Stimulated activated CD4-positive, alpha-beta T cell treated with anti-CD3 and anti-CD28 coated beads, Interleukin-12 subunit alpha, Interleukin-12 subunit beta, amount 100 ng/mL, for 24 hours (primary cell): ENCODE measurements at places on chromosomes 12 and 14.

GRCh38 chr12:25417071-25417470 is 136.0 kb downstream of the LMNTD1 start:
- no peak for DNase-seq

DNA sequence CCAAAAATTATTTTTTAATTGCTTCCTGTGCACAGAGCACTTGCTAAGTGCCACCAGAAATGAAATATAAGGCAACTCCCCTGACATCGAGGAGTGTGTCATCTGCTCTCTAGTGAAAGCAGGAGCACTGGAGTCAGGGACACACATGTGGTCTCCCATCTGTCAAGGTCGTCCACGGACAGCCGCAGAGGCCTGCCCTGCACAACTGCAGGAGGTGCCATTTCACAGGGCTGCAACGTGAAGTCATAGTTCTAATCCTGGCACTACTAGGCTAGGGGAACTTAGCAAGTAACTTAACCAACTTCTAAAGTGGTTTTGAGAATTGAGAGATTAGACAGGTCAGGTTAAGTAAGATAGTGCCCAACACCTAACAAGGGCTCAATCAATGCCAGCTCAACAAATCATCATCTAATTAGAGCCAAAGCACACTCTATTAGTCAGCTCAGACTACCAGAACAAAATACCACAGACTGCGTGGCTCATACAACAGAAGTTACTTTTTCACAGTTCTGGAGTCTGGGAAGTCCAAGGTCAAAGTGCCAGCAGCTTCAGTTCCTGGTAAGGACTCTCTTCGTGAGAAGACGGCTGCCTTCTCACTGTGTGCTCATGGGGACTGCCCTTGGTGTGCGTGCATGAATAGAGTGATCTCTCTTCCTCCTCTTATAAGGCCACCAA is 30.7 kb downstream of the FOXN3 start:
- DNase-seq, result no peak

- DNase-seq, result no peak
Observed at GRCh38 chr12:42915426-42915825, 325.9 kb upstream of the PRICKLE1 start.

GRCh38 chr12:11568155-11568761 is 81.2 kb upstream of the ETV6 start:
- DNase-seq, result no peak

- DNase-seq, result no peak
Observed at GRCh38 chr14:79275292-79275655, 936.0 kb downstream of the DIO2 start.

DNA sequence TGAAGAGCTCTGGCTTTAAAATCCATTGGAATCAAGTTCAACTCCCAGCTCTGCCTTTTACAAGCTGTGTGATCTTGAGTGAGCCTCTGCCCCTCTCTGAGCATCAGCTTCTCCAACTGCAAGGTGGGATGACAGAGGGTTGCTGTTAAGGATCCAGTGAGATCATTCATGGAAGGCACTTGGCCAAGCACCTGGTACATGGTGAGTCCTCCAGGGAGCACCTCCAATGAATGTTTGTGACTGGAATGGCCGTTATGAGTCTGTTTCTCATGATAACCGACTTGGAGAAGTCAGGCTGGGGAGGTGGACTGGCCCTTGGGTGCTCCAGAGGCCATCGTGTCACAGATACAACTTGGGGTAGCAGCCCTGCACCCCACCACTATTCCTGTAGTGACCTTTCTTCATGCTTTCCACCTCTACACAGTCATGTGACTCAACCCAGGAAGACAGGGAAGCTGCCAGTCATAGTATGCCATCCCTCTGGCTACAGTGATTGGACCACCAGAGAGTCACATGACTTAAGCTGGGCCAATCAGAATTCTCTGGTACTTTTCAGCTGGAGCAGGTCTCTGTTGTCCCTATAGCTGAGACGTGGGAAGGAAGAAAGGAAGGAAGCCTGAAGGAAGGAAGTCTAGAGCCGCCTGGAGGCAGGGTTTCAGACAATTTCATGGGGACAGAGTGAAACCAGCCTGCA is 146.5 kb upstream of the MYL2 start:
- no peak for DNase-seq

DNA sequence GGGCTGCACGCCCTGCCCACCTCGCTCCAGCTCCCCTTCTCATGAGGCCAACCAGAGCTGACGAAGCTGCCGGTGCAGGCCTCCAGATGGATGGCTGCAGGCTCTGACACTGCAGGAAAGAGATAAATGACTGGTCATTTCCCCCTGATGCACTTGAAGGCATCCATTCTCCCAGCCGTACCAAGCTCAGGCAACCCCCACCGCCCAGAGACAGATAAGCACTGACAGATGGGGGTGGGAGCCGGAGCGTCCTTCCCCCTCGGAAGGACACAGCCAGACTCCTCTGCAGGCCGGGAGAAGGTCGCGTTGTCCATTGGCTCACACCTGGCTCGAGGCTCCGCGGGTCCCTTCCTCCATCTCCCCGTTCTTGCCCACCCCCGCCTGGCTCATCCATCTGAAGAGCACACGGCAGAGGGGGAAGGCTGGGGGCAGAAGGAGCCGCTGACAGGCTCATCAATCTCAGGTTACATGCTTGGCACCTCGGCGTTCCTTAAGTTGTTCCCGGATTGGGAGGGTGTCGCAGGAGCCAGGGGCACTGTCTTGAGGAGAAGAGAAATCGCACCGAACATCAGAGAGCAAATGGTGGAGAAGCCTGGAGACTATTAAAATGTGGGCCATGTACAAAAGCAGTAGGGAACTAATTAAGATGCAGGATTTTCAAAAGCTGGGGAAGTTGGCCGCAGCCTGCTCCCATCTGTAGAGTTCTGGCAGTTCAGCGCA is 151.6 kb downstream of the DPF3 start:
- no peak for DNase-seq

GRCh38 chr12:53193040-53193439 is 12.3 kb upstream of the CSAD start:
- no peak for DNase-seq

GRCh38 chr14:99252940-99253868 is 18.8 kb downstream of the BCL11B start:
- no peak for DNase-seq

DNA sequence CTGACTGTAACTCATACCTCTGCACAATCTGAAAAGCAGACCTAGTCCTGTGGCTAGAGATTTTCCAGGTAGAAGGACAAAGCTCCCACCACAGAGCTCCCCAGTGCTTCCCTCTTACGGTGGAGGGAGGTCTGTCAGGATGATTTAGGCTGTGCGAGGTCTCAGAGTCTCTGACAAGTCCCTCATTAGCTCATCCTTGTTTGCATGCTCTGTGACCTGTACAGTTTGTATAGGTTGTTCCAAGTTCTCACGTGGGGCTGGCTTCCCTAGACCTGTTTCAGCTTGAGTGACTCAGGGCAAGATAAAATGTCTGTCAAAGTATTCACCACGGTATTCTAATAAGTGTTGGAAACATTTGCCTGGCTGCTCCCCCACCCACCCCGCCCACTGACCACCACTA is 34.8 kb downstream of the ASCL1 start:
- no peak for DNase-seq

GRCh38 chr14:81236138-81236537 is 15.4 kb upstream of the GTF2A1 start:
- no peak for DNase-seq

DNA sequence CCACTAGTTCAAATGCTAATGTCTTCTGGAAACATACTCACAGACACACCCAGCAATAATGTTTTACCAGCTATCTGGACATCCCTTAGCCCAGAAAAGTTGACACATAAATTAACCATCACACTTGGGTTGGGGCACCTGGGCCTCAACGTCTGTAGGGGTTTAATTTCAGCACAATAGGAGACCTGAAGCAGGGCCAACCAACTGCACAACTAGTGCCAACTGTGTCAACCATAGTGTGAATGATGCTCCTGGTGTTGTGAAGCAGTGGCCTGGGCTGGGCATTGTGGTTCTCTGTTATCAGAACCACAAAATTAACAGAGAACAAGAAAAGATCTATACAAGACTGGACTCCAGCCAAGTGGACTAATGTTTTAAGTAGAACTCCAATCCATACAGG is 106.7 kb upstream of the PPM1H start:
- DNase-seq, result no peak

- no peak for DNase-seq
Observed at GRCh38 chr12:89836026-89836425, 127.4 kb upstream of the ATP2B1 start.

GRCh38 chr12:7090222-7090998 is 1.8 kb downstream of the C1R start:
- DNase-seq, result no peak

DNA sequence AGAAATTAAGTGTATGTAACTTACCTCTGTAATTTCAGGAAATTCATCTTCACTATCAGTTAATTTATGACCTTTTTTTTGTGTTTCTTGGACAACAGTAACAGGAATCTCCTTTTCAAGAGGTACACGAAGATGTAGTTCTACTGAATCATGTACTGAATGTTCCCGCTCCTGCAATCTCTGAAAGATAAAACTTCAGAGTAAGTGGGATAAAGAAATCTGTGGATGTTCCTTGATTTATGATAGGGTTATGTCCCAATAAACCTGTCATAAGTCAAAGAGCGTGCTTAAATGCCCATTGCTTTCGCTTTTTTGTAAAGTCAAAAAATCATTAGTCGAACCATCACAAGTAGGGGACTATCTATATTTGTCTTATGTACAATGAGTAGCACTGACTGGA is 40.8 kb downstream of the SENP1 start:
- no peak for DNase-seq

DNA sequence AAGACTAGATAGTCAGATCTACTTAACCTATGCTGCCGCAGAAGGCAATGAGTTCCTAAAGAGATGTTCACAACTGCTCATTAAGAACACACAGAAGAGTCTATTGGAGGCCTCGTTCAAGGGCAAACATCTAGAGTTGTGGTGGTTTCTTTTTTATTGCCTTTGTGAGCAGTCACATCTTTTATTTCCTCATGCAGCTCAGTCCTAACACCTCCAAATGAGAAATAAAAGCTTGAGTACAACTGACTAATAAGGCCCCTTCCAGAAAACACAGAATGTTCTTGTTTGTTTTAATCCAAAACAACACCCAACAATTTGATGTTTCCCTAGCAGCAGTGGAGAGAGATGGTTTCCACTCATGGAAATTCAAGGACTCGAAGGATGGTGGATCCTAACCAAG is 123.5 kb upstream of the NOS1 start:
- no peak for DNase-seq

DNA sequence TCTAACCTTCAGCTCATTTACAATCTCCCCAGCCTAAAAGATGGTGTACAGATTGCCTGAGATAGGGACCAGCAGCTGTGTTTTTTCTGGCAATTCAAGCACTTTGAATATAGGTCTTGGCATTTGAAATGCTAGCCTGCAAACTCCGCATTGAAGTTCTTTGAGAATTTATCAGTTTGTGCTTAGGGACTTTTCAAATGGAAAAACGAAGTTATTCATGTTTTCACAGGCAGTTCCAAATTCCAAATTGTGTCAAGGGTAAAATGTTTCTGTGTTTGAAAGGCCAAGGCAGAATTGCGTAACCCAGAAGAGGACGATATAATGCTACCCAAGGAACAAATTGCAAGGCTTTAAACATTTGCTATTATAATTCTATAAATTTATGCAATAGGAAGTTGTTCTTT is 168.9 kb upstream of the RASSF8 start:
- DNase-seq, result no peak

- DNase-seq, result no peak
Observed at GRCh38 chr14:89007906-89008305, 183.5 kb downstream of the TTC8 start.

GRCh38 chr14:67186789-67187584 is 2.3 kb upstream of the GARIN2 start:
- no peak for DNase-seq

GRCh38 chr14:97273540-97273939 is 476.4 kb downstream of the VRK1 start:
- no peak for DNase-seq

- DNase-seq, result no peak
Observed at GRCh38 chr14:74444866-74445265, 18.9 kb upstream of the SYNDIG1L start.

DNA sequence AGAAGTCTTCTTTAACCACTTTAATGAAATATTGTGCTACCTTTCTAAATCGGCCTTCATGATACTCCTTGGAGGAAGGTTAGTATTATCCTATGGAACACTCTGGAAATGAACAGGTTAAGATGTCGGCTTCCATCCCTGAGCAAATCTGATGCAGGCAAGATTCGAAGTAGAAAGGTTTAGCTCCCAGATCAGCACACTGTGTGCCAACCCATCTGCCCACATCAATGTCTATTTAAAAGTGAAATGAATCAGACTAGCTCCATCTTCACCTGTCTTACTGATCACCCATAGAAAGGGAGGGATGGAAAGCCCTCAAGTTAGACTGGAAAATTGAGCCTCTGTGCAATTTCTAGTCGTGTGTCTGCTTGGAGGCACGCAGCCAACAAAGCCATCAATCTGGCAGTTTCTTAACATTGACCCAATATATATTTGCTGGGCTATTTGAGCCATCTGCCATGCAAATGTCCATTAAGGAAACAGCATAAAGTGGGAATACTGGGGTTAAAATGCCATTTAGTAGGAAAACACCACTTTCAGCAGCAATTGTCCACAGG is 506.1 kb downstream of the RMST start:
- DNase-seq, result no peak

DNA sequence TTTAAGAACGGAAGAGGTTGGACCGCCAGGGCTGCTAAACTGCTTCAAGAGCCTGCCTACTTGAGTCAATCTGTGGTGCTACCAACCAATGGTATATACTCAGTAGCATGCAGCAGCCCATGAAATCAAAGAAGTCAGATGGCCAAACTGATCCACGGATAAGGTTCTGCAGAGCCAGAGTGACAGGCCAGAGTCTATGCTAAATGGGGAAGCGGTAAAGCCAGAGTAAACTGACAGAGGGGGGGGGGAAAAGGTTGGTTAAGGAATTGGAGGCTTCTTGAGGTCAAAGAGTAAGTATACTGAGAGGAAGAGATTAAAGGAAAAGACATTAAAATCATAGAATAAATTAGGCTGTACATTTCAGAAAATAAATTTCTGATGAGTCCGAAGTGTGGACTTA is 15.4 kb upstream of the SLC6A13 start:
- no peak for DNase-seq

GRCh38 chr12:59689776-59690175 is 93.9 kb downstream of the SLC16A7 start:
- DNase-seq, result no peak

DNA sequence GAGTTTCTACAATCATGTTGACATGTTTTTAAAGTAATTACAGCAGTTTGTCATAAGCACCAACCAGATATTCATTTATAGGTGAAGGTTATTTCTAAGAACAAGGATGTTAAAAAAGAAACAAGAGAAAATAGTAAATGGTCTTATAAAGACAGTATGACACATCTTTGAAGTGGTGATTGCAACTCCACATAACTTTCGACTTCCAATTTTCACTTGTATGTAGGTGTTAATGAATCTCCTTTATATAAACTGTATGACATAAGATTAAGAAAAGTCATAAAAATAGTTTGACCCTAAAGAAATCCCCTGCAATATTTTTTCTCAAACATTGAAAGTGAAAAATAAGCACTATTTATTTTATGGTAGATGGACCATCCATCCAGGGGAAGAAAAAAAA is 144.8 kb upstream of the PTPRQ start:
- no peak for DNase-seq

DNA sequence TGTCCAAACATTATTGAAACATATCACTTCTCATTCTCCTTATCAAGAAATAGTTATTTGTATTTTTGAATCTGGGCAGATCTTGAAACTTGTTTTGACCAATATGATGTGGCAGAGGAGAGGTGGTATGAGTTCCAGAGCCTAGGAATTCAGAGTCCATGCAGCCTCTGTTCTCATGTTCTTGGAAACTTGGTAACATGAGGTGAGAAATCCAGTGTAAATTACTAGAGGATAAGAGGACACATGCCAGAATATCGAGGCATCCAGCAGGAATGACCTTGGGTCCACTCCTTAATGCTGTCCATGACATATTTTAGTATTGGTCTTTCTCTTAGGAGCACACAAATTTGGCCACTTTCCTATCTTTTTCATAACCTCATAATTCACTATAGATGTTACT is 1374.6 kb downstream of the FSCB start:
- no peak for DNase-seq
